GF-D8 (cell line): ENCODE measurements at places on chromosomes 3 and 15.

DNA sequence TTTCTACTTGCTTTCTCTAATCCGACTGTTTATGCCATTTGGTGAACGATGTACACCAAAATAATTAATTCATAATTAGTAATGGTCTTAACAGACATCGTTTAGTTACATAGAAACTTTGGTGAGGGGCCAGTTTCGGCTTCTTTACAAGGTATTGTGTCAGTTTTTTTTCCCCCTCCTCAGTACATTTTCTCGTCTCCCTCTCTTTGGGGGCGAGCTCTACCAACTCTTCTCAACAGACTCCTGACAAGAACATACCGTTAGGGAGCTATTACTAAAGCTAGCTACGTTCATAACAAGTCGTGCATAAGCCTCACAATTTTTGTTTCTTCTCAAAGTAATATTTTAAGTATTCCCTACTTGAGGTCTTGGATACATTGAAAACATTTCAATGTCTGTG lies 1.4 kb downstream of the U2SURP start:
- no peak for DNase-seq

GRCh38 chr3:46711760-46712159 lies 5.9 kb downstream of the PRSS50 start:
- no peak for DNase-seq

DNA sequence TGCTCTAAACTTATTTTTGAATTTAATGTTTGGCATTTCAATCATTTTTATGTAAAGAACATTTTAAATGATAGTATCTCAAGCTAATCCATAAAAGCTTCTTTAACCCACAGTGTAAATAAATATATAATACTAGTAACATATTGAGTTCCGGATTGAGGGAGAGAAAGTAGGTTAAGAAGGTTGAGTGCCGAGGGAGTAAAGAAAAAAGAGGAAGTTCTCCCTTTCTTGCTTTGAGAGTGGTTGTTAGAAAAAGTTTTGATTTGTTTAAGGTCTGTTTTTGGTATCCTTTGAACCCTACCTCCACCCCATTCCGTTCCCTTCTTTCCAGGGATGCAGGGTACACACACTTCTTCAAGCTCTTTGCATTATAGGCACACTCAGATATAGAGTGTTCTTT lies 130.8 kb downstream of the VPS8 start:
- no peak for DNase-seq

GRCh38 chr15:35437157-35437556 lies 108.8 kb downstream of the DPH6 start:
- no peak for DNase-seq

DNA sequence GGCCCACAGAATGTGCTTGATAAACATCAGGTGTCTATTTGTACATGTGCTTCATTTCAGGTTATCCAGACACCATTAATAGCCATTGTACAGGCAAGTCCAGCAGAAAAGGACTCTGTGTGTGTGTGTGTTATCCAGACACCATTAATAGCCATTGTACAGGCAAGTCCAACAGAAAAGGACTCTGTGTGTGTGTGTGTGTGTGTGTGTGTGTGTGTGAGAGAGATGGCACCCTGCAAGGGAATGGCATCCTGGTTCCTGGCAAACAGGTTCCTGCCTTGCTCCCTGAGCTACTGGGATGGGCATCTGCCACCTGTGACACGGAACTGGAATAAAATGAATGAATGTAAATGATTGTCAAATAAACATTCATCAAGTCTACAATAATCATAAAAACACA lies 11.7 kb downstream of the SUCLG2 start:
- DNase-seq, result no peak

DNA sequence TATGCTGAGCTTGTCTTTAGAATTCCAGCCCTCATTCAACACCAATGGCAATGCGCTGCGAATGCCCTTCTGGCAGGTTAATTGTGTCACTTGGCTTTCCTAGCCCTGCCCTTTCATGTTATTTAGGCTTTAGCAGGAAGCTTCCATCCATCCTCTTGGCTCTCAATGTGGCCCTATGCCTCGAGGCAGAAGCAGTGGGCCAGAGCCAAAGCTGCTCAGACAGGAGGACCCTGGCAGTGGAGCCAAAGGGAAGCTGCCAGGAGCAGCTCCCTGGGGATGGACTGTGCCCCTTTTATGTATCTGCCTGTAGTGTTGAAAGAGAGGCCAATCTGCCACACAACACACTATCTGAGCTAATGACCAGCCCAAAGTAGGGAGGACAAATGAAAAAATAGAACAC lies 376.4 kb downstream of the CTNNB1 start:
- no peak for DNase-seq

DNA sequence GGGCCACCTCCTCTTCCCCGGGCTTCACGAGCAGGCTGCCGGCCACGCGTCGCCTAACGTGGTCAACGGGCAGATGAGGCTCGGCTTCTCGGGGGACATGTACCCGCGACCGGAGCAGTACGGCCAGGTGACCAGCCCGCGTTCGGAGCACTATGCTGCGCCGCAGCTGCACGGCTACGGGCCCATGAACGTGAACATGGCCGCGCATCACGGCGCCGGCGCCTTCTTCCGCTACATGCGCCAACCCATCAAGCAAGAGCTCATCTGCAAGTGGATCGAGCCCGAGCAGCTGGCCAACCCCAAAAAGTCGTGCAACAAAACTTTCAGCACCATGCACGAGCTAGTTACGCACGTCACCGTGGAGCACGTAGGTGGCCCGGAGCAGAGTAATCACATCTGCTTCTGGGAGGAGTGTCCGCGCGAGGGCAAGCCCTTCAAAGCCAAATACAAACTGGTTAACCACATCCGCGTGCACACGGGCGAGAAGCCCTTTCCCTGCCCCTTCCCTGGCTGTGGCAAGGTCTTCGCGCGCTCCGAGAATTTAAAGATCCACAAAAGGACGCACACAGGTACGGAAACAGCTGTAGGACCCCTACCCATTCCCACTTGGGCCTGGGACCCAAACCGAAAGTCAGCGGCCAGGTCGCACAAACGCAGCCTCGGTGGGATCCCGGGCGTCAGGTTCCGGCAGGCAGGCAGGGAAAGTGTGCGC lies 1.5 kb downstream of the ZIC1 start:
- no peak for DNase-seq

- no peak for DNase-seq
Measured at GRCh38 chr3:56935811-56936210, 124.7 kb upstream of the SPATA12 start.

- no peak for DNase-seq
Measured at GRCh38 chr15:84702961-84703482, 12.9 kb downstream of the SEC11A start.

DNA sequence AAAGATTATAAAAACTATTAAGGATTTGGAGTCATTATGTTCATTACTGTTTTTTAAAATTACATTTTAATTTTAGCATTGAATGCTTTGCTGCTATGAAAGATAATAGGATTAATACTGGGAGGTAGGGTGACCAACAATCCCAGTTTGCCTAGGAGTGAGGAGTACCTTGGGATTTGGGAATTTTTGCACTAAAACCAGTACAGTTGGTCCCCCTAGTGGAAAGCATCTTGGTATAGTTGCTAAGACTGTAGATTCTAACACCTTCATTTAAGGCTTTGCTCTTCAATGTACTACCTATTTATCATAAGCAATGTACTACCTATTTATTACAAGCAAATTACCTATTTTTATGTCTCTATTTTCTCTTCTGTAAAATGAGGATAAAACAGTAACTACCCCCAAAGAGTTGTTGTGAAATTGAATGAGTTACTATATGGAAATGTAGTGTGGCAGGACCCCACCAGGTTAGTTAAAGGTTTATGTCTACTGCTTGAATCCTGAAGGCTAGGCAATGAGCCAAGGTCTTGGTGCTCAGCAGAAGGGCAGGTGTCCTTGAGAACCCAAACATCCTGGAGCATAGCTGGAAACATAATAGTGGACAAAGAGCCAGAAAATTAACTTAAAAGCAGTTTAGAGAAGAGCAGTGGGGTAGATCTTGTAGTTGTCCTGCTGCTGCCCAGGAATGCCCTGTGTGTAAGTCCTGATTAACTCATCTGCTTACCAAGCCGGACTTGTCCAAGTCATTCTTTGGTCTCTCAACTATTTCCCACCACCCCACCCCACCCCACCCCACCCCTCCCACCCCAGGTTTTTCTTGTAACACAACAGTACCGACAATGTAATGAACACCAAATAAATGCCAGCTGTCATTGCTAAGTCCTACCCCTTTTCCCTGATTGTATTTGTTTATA lies 49.2 kb upstream of the NMD3 start:
- no peak for DNase-seq

DNA sequence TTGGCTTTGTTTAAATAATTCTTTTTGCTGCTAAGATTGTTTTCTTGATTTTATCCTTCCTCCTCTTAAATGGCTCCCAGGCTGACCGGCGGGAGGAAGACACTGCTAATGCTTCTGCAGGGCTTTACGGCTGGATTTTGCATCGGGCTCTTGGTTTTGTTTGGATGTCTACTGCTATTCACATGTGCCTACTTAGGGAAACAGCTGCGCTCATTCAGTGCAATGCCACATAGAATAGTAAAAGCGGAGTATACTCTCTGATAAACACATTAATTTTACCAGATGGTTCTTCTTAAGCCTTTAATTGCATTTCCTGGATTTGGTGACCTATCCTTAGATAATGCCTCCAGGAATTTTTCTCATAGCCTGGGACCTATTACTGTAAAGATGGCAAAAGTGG lies 146.6 kb downstream of the THSD4 start:
- no peak for DNase-seq

- DNase-seq, result no peak
Measured at GRCh38 chr3:25181096-25181495, 247.0 kb upstream of the RARB start.

DNA sequence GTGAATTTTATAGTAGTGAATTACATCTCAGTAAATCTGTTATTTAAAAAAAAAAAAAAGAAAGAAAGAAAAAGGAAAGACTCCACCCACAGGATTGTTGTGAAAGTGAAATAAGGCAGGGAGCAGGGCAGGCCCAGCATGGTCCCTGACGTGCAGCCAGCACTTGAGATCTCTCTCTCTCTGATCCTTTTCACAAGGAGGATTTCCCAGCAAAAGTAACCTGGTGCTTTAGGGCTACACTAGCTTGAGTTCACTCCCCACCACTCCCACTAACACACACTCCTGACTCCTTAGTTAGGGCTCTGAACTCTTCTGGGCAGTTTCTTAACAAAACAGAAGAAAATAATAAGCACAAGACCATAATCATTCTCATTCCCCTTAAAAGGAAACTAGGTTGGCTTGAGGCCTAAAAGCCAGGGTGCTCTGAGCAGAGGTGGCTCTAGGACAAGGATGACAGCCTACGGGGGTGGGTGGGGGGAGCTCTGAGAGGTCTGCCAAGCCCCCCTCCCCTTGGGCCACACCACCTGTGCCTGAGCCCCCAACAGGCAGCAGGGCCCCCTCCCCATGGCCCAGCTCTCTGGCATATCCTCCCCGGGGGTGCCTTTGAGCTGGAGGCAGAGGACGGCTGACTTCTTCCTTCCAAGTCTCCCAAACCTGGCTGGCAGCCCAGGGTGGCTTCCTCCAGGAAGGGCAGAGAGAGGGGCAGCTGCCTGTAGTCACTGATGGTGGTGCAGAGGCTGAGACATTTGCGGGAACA lies 856 bp downstream of the TMEM40 start:
- no peak for DNase-seq

- DNase-seq, result no peak
Measured at GRCh38 chr15:74845581-74845980, 2.6 kb upstream of the ULK3 start.

- DNase-seq, result no peak
Measured at GRCh38 chr3:38580450-38581382, 68.8 kb downstream of the SCN5A start.

DNA sequence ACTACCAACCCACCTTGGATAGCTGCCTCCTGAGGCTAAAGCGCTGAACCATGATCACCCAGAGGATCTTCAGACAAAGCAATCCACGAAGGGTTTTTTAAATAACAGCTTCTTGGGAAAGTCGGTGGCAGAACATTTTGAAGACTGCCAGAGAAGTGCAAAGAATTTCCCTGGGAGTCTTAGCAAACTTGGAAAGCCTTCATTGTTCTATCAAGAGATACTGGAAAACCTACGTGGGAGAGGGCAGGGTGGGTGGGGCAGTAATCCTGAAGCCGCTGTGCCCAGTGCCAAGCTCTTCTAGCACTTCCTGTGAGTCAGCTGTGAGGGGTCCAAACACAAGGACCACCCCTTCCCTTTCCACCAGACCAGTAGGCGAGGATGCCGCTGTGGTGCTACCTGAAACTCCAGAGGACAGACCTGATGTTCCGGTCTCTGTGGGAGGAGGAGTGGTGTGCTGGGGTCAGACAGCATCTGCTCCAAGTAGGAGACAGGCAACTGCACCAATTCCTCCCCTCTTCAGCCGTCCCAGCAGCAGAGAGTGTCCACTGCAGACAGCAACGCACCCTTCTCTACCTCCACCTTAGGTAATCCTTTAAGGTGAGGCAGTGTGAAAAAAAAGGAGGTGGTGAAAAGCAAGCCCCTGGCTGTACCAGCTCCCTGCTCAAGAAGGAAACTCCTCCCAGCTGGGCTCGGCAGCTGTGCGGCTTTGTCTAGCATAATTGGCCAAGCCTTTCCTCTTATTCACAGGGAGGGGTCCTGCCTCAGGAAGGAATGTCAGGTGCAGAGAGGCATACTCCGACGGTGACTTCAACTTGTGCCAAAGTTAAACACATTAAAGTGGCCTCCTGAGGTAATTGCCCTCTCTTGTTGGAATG lies 99.0 kb downstream of the TMCC1 start:
- DNase-seq, result no peak

GRCh38 chr3:194750491-194750828 lies 64.8 kb downstream of the FAM43A start:
- no peak for DNase-seq

GRCh38 chr15:29429584-29429983 lies 160.0 kb upstream of the NSMCE3 start:
- DNase-seq, result no peak

GRCh38 chr3:127671523-127672428 lies 976 bp upstream of the ABTB1 start:
- no peak for DNase-seq

DNA sequence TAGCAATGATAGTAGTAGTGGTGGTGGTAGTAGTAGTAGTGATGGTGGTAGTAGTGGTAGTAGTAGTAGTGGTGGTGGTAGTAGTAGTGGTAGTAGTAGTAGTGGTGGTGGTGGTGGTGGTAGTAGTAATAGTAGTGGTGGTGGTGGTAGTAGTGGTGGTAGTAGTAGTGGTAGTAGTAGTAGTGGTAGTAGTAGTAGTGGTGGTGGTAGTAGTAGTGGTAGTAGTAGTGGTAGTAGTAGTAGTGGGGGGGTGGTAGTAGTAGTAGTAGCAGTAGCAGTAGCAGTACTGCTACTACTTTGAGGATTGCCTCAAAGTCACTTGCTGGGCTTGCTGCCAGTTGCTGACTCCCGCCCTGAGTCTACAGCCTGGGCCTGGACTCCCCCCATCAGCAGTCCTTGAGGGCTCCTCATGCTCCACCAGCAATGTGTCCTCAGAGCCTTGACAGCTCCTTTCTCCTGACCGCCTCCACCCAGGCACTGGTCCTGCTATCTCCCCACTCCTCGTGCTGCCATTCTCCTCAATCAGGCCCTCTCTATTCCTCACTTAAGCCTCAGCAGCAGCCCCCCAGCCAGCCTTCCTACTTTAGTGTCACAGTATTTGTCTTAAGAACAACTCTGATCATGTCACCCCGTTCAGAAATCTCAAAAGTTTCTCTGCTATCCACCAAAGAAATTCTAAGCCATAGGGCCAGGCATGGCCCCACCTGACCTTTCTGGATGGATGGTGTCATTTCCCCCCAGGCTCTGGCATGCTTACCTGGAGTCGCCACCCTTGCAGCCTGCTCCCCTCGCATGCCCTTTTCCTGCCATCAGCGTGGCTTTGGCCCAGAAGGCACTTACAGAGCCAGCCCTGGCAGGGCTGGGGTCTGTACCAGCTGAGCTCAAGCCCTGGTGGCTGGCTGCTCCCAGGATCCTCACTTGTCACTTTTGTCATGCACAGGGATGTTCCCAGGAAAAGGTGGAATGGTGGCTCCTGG lies 45.6 kb downstream of the DLEC1 start:
- DNase-seq, result no peak

- no peak for DNase-seq
Measured at GRCh38 chr3:2477620-2478019, 379.0 kb downstream of the CNTN4 start.
